Endodermal cell (in vitro differentiated cells): ENCODE measurements at places on chromosomes 7 and 10. TPM values are rescaled to one million over a fixed set of nuclear protein-coding genes. Genes with fewer than 3 reads are reported as not detected.
A peak's percentile ranks its signal among the peaks of the same experiment; 100 is the strongest.

The FFAR4 gene
- not detected in 3 replicates for total RNA-seq

DNA sequence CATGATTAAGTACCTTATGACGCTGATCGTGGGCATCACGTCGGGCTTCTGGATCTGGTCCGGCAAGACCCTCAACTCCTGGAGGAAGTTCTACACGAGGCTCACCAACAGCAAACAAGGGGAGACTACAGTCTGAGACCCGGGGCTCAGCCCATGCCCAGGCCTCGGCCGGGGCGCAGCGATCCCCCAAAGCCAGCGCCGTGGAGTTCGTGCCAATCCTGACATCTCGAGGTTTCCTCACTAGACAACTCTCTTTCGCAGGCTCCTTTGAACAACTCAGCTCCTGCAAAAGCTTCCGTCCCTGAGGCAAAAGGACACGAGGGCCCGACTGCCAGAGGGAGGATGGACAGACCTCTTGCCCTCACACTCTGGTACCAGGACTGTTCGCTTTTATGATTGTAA lies 2.5 kb downstream of the FZD1 start:
- no peak for DNase-seq
- H3K36me3 ChIP-seq = no peaks in the 10 kb centered on the region
- H3K4me3 ChIP-seq = peak overlapping the region; percentile 76
- H3K4me1 ChIP-seq = peaks cover 4% of the 10 kb centered on the region
- peaks cover 75% of the 10 kb centered on the region for H3K27me3 ChIP-seq

DNA sequence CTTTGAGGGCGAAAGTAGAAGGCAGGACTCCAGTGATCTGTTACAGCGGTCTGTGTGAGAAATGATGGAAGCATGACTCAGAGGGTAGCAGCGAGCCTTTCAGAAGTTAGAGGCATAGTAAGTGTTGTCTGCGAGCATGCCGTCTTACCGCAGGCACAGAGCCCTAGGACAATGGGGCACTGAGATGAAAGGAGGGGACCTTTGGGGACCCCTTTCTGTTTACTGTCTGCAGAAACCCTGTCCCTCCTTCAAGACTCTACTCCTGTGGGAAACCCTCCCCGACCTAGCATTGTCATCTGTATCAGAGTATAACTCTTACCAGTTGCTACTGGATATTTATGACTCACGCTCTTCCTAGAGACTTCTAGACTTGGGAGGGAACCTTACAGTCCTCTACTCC lies 87.2 kb upstream of the AGK start:
- DNase-seq = peak; percentile 18
- no peaks in the 10 kb centered on the region for H3K4me1 ChIP-seq
- H3K4me3 ChIP-seq = no peak overlapping the region
- H3K27ac ChIP-seq = no peak overlapping the region

DNA sequence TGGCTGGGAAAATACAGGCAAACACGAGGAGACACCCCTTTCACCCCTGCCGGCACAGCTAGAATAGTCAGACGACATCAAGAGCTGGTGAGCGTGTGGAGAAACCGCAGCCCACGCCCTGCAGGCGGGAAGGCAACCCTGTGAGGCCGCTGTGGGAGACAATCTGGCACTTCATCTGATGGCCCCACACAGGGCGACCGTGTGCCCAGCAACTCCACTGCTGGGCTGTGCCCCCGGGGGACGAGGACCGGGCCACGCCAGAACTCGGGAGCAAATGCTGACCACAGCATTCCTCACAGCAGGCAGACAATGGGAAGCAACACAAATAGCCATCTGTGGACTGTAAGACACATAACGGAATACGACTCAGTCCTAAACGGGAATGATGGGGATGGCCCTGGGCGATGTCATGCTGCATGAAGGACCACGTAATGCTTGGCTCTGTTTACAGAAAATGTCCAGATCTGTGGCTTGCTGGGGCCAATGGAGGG lies 58.9 kb downstream of the CFAP46 start:
- H3K4me3 ChIP-seq = no peak overlapping the region
- no peaks in the 10 kb centered on the region for H3K36me3 ChIP-seq
- no peak overlapping the region for H3K27ac ChIP-seq
- no peaks in the 10 kb centered on the region for H3K27me3 ChIP-seq

GRCh38 chr7:114504586-114504985 lies 90.0 kb downstream of the FOXP2 start:
- H3K27me3 ChIP-seq = no peaks in the 10 kb centered on the region
- no peak overlapping the region for H3K27ac ChIP-seq
- no peak overlapping the region for H3K4me3 ChIP-seq
